ENCODE measurements at places on chromosomes 12 and 14.

DNA sequence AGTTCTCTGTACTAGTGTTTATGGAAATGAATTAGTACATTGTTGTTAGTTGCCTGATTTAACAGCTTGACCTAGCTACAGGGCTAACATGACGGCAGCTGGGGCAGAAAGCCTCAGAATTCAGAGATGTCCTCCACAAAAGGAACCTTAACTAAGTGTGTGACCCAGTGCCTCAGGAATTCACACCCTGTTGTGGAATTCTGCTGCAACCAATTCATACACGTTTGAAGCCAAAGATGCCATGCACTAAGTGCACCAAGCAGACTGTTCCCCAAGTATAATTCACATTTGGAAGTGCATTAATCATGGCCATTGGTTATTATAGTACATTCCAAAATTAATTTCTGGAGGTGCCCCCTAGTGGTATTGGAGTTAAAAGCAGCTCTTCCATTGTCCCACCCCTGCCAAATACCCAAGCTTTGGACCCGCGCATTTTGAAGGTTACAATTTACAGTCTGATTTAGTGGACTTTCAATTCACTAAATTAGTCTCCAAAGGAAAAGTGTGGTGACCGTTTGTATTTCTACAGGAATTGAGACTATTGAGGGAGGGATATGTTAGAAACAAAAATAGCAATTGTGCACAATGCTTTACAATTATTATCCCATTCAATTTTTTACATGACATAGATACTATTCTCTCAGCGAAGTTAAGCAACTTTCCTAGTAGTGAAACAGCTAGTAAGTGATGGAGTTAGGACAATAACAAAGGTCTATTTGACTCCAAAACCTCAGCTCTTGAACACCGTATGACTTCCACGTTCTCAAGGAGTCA lies 85.9 kb downstream of the PAX9 start:
- no peak for DNase-seq

DNA sequence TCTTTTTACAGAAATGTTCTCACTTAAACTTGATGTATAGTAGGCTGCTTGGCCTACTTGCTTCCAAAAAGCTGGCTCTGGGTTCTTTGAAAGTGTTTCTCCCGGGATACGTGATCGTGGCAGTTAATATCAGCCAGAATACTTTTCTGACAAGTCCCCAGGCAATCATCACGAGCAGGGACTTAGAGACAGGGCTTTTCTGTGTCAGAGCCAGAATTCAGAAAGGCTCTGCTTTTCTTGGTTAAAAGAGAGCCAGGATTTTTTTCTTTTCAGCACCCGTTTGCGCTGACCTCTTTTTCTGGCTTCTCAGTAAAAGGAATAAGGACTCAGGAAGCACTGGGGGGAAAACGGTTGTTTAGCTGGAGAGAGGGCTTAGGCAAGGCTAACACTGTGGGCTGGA lies 57.8 kb upstream of the ARHGAP5 start:
- DNase-seq, result no peak

DNA sequence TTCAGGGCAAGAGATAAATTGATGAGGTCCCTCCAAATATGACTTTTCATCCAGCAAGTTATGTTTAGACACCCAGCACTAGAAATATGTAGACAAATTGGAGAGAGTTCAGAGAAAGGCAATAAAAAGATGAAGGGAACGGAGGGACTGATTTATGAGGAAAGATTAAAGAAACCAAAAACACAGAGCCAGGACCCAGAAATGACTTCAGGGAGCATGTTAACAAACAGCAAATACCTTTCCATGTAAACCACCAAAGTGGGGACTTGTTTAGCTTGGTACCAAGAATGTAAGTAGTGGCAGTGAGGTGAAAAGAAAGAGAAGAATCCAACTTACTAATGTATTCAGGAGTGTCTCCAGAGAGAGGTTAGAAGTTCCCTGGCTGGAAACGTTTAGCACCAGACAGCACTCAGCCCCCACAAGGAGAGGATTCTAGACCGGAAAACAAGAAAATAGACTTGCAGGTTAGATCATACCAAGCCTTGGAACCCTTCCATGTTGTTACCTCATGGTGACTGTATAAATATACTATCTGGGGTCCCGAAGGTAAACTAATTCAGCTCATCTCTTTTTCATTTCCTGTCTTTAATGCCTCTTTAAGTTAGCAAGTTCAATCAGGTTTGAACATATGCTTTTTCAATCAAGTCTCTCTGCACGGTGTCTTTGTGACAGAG lies 79.2 kb downstream of the TBC1D30 start:
- DNase-seq, result no peak

- DNase-seq, result no peak
These were observed 4.9 kb upstream of the LRIG3 start for GRCh38 chr12:58925111-58925611.

GRCh38 chr12:105256011-105256410 lies 20.0 kb upstream of the APPL2 start:
- no peak for DNase-seq

GRCh38 chr12:128578045-128578444 lies 245.7 kb downstream of the SLC15A4 start:
- no peak for DNase-seq

DNA sequence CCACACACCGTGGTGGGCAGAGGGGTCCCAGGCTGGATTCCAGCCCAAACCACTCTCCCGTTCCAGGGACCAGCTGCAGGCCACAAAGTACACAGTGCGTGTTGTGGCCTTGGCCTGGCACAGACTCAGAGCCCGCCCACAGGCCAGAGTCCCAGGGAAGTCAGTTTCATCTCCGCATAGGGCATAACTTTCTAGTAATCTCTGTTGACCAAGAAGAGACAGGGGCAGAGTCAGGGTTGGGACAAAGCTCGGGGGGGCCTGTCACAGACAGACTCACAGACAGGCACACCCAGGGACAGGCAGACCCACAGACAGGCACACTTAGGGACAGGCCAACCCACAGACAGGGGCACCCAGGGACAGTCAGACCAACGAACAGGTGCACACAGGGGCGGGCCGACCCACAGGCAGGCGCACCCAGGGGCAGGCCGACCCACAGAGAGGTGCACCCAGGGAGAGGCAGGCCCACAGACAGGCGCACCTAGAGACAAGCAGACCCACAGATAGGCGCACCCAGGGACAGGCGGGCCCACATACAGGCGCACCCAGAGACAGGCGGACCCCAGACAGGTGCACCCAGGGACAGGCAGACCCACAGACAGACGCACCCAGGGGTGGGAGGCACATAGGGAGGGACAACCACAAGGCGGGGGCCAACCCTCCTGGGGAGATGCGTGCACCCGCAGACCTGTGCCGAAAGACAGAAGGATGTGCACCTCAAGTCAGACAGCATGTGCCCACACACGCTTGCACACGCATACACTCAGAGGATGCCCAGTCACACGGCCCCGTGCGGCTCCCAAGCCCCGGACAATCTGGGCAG lies 323.3 kb upstream of the RTL1 start:
- no peak for DNase-seq

DNA sequence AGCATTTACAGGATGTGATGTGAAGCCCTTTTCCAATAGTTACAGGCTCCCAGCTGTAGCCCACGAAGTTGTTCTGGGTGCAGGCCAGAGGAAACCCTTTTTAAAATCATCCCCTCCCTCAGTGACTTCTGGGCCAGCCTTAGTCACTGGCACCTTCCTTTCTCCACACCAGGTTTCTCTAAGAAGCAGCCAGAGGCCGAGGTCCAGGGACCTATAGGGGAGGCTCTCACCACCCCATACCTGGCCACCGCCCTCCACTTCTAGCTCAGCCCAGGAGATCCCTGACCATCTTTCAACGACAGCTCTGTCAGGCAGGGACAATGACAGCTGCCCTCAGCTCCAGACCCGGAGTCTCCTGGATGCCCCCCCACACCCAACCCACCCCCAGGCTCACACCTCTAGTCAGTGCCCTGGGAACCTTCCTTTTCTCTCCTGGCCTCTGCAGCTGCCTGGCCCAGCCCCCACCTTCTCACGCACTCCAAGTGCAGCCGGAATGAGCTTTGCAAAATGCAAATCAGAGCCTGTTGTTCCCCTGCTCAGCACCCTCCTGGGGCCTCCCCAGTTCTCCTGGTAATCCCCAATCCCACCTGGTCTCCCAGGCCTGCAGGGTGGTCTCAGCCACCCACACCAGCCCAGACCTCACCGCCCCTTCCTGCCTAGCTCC lies 46.7 kb downstream of the TESC start:
- DNase-seq, result no peak

- DNase-seq, result no peak
These were observed at the start of gene FAR2 for GRCh38 chr12:29148911-29149690. Gene FAR2 (plus strand): TSS chr12:29149278. CDS start chr12:29270450, 121,172 bp downstream.

DNA sequence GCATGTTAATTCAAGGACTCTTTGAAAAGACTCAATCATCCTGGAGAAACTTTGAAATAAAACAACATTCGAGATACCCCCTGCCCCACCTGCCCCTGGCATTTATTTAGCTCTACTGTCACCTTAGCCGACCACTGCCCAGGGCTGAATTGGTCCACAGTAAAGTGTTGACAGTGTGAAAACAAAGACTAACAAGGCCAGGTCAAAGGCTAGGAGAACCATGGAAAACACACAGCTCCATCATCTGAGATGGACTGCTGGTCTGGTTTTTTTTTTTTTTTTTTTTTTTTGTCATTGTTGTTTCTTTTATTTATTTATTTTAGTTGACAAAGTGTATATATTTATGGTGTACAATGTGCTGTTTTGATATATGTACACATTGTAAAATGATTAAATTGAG lies 25.7 kb downstream of the GSTZ1 start:
- DNase-seq, result no peak

GRCh38 chr12:56257071-56257470 lies 1.1 kb downstream of the ANKRD52 start:
- no peak for DNase-seq

DNA sequence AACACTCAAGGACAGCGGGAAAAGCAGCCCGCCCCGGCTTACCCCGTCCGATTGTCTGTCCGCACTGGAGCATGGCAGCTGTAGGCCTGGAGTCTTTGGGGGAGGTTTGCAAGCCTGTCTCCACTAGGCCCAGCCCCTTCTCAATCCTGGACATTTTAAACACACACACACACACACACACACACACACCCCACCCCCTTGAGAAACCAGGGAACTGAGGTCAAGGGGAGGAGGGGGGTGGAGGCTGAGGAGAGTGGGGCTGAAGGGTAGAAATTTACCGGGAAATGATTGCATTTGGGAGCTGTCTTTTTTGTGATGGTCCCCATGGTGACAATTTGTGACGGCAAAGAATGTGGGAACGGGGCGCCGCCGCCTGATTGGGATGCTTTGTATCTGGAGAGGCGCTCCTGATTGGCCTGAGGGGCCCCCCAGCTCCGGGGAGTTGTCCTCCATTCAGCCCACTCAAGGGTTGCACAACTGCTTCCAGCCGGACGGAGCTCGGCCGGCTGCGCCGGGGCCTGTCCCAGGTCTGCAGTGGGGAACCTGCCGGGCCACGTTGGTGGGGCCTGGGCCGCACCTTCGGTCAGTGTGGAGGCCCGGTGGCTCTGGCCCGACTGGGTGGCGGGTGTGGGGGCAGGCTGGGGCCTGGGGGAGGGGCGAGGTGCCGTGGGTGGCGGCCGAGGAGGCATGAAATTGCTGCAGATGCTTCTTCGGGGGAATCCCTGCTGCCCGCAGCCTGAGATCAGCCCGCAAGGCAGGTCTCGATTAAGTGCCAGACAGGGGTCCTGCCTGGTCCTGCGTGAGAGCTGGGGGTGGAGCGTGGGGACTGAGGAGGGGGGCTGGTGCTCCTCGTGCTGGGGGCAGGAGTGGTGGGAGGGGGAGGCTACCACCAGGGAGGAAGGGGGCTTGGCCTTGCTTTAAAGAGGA lies at the start of gene FAM181A:
Gene FAM181A (plus strand): TSS at position 472 of the 927 bp plus-strand sequence. CDS start 942 bp downstream, outside the sequence.
- DNase-seq, result no peak

DNA sequence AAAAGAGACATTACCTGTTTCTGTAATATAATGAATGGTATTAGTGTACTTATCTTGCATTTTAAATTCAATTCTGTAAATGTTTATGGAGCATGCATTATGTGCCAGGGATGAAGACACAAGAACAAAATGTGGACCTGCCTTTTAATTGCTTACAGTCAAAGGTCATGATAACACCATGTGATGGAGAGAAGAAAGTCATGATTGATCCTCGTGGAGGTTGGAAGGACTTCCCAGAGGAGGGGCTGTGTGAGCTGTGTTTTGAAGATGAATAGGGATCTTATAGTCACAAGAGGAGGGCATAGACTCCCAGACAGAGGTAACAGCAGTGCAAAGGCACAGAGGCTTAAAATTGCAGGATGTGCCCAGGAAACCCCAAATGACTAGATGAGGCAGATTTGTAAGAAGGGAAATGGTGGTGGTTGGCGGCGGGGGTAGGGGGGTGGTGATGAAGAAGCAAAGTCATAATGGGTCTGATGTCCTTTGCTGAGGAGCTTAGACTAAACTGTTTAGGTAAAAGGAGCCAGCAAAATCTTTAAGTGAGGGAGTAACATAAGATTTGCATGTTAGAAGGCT lies 151.5 kb downstream of the PRKCH start:
- DNase-seq, result peak; percentile 78

GRCh38 chr14:28576523-28576922 lies 190.1 kb upstream of the FOXG1 start:
- DNase-seq, result no peak

DNA sequence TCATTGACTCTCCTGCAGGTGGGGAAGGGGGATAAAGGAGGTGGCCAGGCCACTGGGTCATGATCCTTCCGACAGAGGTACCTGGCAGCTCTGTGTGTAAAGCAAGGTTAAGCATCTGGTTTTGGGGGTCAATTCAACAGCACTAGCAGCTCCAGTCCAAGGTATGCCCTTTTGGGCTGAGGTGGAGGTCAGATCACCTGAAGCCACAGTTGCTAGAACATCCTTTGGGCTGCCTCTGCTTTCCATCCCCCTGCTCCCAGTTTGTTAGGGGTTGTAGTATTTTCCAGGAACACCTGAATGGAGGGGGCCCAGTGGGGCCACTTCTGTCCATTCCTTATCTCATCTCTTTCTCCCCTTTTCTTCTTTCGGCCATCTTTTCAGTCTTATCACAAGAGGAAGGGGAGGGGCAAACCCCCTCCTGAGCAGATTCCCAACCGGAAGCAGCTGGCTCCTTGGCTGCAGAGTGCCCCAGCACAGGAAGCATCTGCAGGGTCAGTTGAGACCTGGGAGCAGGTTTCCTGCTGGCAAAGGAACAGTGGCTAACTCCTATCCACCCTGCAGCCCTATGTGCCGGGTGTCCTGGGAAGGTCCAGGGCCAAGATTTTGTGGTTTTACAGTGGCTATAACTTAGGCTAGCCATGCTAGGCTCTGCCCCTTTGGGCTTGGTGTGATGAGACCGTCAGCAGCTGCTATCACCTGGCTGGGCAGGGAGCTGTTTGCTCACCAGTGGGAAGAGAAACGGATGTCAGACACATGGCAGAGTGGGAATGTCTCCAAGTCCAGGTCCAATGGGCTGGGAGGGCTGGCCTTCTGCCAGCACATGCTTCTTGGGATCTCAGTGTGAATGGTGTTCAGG lies 40.2 kb downstream of the SH2B3 start:
- no peak for DNase-seq

DNA sequence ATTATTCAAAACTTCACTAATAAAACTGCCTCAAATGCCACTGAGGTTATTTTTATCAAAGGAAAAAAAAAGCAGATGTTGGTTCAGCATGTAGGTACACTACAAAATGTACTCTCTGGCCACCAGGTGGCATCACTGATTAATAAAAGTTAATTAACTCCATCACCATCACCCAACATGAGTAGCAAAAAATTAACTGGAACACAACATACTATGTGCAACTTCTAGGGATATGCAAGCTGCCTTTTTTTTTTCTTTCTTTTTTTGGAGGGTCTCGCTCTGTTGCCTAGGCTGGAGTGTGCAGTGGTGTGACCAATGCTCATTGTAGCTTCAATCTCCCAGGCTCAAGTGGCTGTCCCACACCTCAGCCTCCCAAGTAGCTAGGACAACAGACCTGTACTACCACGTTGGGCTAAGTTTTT lies 43.8 kb upstream of the NR2C1 start:
- DNase-seq, result no peak
